ENCODE measurements at places on chromosomes 11 and 22.

GRCh38 chr11:64239662-64240434 is 1.0 kb upstream of the FKBP2 start:
- DNase-seq, result no peak

- DNase-seq, result no peak
These were observed 120.8 kb upstream of the ARHGAP20 start for GRCh38 chr11:110833033-110833484.

DNA sequence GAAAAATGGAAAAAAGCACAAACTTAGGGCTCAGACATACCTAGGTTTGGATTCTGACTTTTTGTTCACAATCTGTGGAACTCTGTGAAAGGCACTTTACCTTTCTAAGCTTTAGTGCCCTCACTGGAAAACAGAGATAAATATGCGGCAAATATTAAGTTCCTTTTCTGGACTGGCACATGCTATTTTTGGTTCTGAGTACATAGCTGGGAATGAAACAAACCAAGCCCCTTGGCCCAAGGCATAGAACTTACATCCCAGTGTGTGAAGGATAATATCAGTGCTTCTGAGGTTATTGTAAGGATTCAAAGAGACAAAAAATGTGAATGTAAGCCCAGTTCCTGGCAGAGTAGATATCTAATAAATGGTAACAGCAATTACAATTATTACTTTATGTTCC is 227.5 kb downstream of the ADAMTS15 start:
- DNase-seq, result no peak

GRCh38 chr22:44351685-44352377 is 39.1 kb upstream of the SHISAL1 start:
- no peak for DNase-seq

- DNase-seq, result no peak
These were observed 203.9 kb downstream of the FAM76B start for GRCh38 chr11:95585752-95586077.

- peak; percentile 81 for DNase-seq
These were observed 2.3 kb downstream of the SHANK3 start for GRCh38 chr22:50674606-50675552.

DNA sequence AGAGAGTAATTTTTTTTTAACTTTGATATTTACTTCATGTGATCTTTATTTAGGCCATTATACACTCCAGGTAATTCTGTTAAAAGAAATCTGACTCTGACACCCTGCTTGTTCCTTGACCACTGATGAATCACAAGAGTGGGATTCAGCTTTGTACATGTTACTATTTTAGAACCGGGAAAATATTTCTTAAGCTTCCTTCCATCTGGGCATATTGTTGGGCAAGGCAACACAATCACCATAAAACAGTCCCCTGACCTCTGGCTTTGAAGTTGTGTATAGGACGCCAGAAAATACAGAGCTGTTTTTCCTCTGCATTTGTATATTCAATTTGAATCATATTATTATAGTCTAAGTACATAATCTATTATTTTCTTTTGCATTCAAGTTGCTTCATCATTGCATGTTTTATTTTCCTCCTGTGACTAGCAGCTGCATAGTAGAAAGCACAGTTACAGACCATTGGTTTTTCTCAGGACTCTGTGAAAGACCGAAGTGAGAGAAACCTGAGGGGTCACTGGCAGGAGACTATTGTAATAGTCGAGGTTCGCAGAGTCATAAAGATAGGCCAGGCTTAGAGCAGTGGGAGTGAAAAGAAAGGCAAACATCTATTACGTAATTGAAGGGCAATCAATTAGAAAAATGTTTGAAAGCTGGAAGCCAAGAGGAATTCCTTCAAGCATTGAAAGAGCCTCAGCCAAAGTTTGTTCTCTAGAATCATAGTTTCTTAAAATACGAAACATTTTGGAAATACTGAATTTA is 51.8 kb upstream of the SLC36A4 start:
- DNase-seq, result no peak

GRCh38 chr11:19506816-19507486 is 205.7 kb upstream of the NAV2 start:
- DNase-seq, result no peak

DNA sequence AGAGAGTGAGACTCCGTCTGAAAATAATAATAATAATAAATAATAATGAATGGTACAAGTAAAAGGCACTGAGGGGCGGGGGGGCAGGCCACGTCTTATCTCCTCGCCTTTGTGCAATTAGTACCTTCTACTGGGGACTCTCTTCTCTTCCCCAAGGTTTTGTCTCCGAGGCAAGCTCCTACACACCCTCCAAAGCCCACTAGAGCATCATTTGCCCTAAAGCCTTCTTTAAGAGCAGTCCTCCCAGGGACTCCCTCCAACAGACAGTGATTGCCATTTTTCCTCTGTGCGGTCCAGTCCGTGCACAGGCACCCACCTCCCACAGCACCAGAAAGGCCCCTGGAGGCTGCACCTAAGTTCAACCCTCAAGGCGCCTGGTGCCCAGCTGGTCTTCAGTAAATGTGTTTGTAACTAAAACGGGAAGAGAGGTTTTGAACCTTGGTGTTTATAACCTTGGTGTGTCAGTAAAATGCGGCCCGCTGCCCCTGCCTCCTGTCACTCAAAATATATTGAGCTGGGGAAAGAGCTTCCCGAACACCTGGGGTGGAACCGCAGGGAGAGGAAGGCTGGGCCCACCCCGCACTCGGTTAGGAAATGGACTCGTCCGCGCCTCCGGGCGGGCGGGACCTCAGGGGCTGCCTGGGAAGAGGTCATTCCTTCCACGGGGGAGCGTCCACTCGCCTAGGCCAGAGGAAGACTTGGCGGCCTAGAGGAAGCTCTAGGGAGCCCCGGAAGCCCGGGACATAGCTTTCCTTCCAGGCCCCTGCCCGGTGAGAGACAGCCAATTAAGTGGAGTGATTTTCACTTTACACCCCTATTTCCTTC is 4.7 kb upstream of the KDELR3 start:
- DNase-seq, result peak; percentile 96

- no peak for DNase-seq
These were observed 438.9 kb downstream of the TBC1D22A start for GRCh38 chr22:47201186-47201995.

DNA sequence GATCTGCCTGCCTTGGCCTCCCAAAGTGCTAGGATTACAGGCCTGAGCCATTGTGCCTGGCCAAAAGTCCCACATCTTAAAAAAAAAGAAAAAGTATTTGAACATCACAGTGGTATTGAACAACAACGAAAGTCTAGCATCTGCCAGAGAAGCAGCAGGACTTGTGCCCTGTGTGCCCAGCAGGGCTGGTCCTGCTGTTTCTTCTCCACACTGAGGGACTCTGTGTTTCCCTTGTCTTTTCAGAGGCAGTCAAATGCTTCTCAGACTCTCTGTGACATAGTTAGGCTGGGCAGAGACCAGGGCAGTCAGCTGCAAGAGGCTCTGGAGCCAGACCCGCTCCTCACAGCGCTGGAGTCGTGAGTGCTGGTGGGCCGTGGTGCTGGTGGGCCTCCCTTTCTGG is 56.2 kb downstream of the SBF1 start:
- no peak for DNase-seq

DNA sequence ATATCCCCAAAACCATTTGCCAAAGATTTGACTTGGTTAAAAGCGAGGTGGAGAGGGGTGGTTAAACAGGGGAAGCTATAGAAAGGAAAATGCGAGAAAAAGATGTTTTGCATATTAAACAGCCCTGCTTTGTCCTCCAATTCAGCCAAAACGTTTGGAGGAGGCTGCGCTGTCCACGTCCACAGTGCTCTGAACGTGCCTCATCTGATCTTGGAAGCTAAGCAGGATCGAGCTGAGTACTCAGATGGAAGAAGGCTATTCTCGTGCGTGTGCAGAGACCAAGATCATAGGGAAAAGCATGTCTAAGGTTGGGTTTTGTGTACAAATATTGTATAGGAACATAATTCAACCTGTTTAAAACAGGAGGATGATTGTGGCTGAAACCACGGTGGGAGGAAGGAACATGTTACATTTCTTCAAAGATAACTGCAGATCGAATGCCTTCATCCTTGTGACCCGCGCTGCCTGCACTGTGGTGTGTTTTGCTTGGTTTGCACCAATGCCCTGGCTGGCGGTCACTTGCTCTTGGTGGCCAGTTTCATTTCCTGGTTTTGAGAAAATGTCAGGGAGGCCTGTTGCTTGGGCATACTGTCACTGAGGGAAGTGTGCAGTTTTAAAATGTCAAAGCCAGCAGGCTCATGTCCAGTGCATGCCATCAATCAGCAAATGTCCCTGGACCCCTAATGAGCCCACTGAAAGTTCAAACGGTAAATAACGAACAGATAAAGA is 40.4 kb downstream of the FLI1 start:
- no peak for DNase-seq

DNA sequence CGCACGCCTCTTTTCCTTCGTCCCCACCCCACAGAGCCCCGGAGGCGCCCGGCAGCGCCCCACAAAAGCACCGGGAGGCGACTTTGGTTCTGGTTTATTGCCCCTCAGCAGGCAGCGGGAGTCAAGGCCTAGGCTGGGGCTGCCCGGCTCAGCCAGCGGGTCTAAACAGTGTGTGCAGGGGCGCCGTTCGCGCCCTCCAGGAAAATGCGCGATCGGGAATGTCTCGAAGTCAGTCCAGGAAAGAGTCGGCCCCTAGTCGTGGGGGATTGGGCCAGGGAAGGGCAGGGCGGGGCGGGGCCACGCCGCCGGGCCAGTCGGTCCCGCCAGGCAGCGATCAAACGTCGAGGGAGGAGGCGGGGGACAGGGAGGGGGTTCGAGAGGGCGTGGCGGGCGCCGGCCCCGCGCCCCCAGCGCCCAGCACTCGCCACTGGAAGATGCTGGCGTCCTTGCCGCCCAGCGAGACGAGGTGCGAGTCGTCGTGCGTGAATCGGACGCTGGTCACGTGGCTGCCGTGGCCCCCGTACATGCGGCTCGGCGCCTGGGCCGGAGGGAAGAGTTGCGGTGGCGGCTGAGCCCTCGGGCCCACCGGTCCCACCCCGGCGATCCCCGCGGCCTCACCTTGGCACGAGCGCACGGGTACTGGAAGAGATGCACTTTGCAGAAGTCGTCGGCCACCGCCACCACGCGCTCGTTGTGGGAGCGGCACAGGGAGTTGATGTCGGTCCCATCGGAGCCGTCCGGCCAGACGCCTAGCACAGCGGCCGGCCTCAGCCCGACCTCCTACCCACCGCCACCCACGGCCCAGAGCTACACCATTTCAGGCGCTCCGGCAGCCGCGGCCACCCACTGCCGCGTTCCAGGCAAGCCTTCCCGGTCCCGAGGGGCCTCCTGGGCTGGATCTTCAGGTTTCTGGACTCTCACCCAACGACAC is 741 bp upstream of the MTA2 start:
- DNase-seq, result peak; percentile 85

DNA sequence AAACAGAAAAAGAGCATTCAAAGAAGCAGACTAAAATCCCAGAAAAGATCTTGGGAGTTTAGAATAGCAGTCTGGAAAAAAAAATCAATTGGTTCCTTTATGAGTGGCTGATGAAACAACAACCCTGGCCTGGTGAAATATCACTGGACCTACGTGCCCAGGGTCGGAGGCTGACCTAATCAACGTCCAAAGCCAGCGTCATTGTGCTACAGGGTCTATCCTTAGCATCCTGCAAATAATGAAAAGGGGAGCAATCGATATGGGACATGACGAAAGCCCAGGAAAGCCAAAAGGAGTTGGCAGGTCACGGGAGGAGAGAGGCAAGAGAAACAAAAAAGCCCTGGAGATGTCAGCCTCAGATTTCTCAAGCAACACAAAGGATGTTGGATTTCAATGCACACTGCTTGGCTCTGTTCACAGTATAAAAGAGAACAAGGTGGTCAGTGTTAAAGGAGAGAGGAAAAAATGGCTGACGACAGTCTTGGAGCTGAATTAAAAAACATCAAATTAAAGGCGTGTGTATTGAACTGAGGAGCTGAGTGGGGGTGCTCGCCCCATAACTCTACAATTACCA is 148.8 kb downstream of the BLID start:
- DNase-seq, result no peak

- peak; percentile 39 for DNase-seq
These were observed 103.2 kb downstream of the ZBTB16 start for GRCh38 chr11:114162719-114163123.

DNA sequence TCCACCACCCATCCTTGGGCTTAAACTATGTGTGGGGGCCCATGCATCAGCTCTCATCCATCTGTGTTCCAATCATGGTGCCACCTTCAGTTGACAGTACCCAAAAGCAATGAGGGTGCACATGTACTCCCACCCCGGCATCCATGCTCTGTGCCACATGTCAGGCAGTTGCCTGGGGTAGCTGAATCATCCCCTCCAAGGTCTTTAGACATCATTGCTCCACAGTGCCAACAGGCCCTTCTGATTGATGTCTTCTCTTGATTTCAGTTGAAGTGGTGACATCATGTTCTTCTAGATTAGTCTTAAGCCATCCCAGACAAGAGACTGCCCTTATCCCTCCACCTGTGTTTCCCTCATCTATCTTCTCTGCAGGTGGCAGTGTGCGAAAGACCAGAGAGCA is 42.5 kb downstream of the TMPRSS5 start:
- no peak for DNase-seq

GRCh38 chr11:117441146-117441975 is 113.7 kb downstream of the CEP164 start:
- no peak for DNase-seq

DNA sequence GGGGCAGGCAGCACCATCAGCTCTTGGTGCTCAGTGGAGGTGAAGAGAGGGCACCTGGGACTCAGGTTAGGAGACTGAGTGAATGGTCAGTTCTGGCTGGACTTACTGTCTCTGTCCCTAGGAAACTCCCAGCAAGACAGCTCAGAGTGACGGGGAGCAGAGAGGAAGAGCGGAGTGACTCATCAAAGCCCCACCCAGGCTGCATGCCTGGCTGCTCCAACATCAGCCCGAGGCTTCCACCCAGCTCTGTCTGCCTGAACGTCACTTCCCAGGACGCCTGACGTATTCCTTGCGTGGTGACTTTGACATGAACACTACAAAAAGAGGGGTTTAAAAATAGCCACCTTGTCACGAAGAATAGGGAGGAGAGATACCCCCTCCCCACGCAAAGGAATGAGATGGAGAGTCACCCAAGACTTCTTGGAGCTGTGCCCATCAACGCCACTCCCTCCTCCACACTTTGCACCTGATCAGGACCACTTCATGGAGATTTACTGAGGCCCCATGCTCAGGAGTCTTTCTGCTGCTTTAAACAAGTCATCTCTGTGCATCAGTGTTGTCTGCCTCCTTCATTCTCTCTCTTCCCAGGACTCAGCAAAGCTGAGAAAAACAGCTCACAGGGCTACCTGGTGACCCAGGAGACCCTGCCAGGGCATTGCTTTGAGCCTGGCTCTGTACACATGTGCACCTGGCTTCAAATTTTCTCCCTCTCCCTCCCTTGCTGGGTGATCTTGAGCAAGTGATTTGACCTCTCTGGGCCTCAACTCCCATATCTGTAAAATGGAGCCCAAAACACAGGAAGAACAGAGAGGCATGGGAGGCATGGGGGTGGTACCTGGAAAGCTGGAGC is 83.1 kb downstream of the MN1 start:
- no peak for DNase-seq
